Activated CD4-positive, alpha-beta memory T cell treated with anti-CD3 and anti-CD28 coated beads, Interleukin-2, amount 10 ng/mL, durations not matched to agents 7 days and 5 days (primary cell): ENCODE measurements at places on chromosomes 6 and 20.
A peak's percentile ranks its signal among the peaks of the same experiment; 100 is the strongest.

DNA sequence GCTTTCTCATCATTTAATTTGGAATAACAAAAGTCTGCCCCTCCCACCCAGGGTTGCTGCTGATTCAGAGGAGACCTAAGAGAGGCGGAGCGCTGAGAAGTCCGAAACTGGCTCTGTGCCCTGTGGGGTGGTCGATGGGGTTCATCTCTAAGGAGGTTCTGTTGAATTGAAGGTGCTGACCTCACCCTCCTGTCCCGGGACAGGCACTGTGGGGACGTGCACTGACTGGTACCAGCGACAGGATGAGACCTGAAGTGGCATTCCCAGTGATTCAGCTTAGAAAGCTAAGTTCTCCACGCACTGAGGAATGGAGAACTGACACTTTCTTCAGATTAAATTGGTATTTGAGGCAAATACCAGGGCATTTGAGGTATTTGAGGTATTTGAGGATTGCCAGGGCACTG, 1.3 kb downstream of the GUCA1B start:
- DNase-seq, result no peak

DNA sequence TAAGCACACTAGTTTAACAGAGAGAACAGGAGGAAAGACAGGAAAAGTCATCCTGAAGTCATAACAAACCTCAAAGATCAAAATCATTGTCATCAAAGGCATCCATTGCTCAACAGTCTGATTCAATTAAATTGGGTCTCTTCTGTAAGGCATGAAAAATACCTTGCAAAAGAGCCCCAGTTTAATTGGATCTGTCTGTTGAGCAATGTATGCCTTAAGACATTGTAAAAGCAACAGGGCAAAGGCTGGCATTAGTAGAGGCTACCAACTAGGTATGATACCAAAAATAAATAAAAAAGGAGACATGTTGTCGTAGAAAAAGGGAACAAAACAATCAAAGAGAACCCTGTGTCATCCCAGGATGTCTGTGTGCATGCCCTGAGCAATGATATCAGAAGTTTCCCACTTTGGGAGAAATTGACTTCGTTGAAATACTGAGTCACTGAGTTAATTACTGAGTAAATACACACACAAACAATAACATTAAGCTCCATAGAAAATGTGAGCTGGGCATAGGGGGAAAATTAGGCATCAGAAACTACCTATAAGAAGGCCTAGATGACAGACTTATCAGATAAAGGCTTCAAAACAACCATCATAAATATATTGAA, 1013.8 kb upstream of the CITED2 start:
- no peak for DNase-seq

GRCh38 chr6:47342824-47343223, 33.1 kb upstream of the TNFRSF21 start:
- no peak for DNase-seq

GRCh38 chr20:61524951-61525666, 273.0 kb downstream of the CDH4 start:
- no peak for DNase-seq

- DNase-seq, result no peak
Measured at GRCh38 chr6:42354702-42355101, 97.0 kb downstream of the TRERF1 start.

- no peak for DNase-seq
Measured at GRCh38 chr6:35078896-35079295, 62.2 kb downstream of the TCP11 start.

- DNase-seq, result no peak
Measured at GRCh38 chr20:33296206-33296605, 13.2 kb downstream of the BPIFB1 start.

DNA sequence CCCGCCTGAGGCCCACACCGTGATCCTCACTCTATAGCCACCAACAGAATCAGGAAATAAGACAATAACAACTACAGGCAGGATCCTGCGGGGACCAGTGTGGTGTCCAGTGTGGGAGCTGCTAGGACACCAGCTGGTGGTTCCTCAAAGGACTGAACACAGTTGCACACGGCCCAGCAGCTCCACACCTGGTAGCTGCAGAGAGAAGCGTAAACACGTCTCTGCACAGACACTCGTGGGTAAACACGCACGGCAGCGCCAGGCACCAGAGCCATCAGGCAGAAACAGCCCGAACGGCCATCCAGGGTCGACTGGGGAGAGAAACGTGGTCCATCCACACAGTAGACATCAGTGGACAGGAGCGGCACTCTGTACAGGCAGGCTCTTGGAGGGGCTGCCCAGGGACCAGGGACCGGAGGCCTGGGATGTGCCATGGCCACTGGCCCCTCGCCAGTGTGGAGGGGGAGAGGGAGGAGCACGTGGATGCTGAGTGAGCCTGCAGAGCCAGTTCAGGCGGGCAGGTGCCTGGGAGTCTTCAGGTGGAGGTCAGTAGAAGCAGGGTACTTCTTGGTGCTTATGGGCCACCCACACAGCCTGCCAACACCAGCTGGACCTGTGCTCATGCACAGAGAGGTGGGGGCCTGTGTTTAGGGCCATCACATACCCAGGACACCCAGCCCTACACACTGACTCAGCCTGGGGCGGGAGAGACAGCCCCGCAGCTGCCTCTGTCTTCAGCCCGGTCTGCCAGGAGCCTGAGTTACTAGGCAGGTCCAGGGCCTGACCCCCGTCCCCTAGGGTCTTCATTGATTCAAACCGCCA, 7.4 kb upstream of the LAMA5 start:
- no peak for DNase-seq

GRCh38 chr6:8017705-8018104, 46.5 kb downstream of the BLOC1S5 start:
- no peak for DNase-seq

DNA sequence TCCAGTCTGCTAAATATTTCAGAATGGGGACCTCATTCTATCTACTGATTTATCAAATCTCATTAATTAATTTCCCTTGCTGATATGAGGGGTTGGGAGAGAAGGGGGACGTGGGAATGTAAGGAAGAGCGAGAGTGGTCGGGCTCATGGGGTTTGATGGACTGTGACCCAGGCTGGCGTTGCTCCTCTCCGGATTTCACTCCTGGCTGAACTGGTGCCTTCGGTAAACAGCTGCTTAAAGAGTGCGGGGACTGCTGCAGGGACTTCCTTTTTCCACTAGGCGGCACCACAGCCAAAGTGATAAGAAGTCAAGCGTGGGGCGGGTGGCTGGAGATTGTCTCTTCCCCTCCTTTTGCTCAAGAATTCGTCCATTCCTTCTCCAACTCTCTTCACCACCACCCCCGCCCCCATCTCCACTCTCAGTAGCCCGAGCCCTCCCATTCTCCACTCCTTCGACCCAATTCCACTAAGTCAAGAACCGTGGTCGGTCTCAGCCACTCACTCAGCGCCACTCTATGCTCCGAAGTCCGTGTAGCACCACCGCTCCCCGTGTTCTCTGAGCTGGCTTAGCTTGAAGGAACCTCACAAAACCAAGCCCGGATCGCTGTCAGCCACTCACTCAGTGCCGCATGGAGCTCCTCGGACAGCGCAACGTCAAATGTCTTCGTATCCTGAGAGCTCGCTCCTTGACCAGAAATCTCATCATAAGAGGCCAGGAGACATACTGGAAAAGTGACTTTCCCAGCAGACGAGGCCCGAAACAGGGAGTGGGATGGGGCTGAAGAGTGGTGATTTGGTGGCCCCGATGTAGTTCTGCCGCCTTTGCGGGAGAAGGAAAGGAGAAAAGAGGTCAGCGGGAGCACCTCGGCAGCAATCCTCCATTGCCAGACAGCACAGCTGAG, 9.7 kb downstream of the TRIM31 start:
- peak; percentile 87 for DNase-seq

- DNase-seq, result no peak
Measured at GRCh38 chr20:50027611-50028105, 44.9 kb downstream of the SNAI1 start.

DNA sequence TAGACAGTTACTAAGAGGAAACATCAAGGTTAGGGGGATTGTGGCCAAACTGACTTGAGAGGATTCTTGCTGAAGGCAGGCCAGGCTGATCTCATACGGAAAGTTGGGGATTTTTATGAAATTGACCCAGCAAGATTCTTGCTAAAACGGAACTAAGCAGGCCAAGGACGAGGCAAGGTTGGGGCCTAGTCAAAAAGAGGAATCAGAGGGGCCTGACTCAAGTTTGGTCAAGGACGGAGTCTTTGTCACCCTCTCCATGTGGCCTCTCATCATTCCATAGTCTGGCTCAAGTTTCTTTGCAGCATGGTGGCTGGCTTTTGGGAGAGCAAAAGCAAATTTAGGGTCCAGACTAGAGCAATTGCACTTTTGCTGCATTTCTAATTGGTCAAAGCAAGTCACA, 7.9 kb upstream of the HECA start:
- DNase-seq, result no peak

DNA sequence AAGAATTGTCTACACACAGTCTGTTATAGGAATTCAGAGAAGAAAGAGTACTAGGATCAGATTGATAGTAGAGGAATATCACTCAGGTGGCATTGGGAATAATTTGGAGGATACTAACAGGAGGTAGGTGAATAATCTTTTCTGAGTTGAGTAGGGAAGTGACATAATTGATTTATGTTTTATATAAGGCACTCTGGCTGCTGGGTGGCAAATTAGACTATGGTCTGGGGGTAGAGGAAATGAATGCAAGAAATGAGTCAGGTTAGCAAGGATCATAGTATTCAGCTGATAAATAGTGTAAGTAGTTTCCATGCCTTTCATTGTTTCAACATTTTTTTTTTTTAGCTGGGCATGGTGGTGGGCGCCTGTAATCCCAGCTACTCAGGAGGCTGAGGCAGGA, 113.3 kb downstream of the CDKAL1 start:
- DNase-seq, result no peak

- DNase-seq, result no peak
Measured at GRCh38 chr20:34448517-34448916, 67.7 kb upstream of the DYNLRB1 start.

- DNase-seq, result no peak
Measured at GRCh38 chr6:89413006-89413400, 930 bp upstream of the RRAGD start.

DNA sequence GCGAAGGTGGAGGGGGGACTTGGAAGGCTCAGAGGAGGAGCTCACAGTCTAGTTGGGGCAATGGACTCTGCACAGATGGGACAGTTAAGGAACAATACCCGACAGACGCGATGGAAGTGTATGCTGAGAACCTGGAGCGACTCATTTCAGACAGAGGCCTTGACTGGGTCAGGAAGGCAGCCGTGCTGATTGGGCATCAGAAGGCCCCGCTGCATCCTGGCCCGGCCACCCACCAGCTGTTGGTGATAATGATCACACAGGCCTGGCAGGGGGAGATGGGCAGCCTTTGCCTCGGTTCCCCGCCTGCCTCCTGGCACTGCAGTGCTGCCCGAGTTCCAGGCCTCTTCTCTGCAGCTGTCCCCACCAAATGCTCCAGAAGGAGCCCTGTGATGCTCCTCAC, 62.4 kb downstream of the MDGA1 start:
- DNase-seq, result no peak

- peak; percentile 28 for DNase-seq
Measured at GRCh38 chr6:159008656-159009288, 8.8 kb upstream of the RSPH3 start.

GRCh38 chr6:1757131-1757530, 147.4 kb downstream of the FOXC1 start:
- DNase-seq, result no peak

GRCh38 chr6:166516251-166516884, 70.1 kb downstream of the RAMACL start:
- no peak for DNase-seq

DNA sequence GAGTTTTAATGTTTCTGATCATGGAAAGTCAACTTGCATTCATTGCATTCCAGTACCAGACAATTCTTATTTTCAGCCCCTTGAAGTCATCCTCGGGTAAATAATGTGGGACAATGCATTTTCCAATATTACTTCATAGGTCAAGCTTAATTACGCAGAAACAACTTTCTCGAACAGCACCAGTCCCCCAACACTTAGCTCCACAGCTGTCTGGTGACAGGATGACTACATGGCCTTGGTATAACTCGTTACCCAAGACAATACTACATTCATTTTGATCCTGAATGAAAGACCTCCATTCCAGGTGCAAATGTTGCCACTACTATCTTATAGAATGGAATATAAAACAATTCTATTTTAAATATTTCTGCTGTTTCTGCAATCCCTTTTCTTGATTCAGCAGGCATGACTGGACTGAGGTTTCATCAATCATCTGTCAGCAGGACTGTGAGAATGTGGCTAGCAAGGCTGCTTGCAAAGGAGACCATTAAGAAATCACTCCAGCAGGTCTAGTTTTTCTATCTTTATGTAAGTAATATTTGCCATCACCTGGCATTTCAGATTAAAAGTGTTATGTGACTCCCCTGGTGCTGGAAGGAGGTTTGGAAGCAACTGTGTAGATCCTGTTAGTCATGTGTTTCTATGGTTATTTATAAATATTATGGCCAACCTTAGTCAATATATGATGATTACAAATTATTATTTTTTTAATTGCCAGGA, 147.9 kb downstream of the HAO1 start:
- no peak for DNase-seq

DNA sequence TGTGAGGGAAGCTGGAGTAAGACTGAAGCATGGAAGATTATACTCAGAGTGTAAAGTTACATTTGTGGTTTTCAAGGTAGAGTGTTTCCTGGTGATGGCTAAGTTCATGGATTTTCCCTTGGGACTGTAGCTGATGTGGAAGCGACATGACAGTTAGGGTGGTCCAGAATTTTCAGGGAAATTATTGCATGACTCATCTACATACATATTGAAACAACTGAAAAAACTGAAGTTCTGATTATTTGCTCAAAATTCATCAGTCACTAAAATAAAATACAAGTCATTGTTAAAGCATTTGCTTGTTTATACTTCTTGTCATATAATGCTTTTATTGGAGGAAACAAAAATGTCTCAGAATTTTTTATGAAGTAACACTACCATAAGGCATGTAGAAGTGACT, 700.0 kb downstream of the RFPL4B start:
- DNase-seq, result no peak

- DNase-seq, result no peak
Measured at GRCh38 chr6:144075187-144075586, 20.2 kb downstream of the SF3B5 start.

- DNase-seq, result no peak
Measured at GRCh38 chr20:48106428-48106827, 321.1 kb upstream of the SULF2 start.

- no peak for DNase-seq
Measured at GRCh38 chr6:37511910-37512399, 12.3 kb upstream of the CCDC167 start.

GRCh38 chr20:47124181-47124717, 229.6 kb downstream of the EYA2 start:
- DNase-seq, result no peak

GRCh38 chr6:162306616-162307015, 420.9 kb downstream of the PRKN start:
- DNase-seq, result no peak

GRCh38 chr20:32037929-32038328, 14.1 kb upstream of the HCK start:
- no peak for DNase-seq

- DNase-seq, result no peak
Measured at GRCh38 chr6:138432063-138432356, 28.0 kb downstream of the HEBP2 start.

- DNase-seq, result no peak
Measured at GRCh38 chr6:11439017-11439420, 98.5 kb upstream of the TMEM170B start.
